NCI-H187 (cell line): ENCODE measurements at places on chromosomes 3 and 15.

- DNase-seq, result no peak
Measured at GRCh38 chr3:72338942-72339669, 509.1 kb downstream of the SHQ1 start.

- no peak for DNase-seq
Measured at GRCh38 chr15:81516012-81516411, 142.0 kb upstream of the TMC3 start.

DNA sequence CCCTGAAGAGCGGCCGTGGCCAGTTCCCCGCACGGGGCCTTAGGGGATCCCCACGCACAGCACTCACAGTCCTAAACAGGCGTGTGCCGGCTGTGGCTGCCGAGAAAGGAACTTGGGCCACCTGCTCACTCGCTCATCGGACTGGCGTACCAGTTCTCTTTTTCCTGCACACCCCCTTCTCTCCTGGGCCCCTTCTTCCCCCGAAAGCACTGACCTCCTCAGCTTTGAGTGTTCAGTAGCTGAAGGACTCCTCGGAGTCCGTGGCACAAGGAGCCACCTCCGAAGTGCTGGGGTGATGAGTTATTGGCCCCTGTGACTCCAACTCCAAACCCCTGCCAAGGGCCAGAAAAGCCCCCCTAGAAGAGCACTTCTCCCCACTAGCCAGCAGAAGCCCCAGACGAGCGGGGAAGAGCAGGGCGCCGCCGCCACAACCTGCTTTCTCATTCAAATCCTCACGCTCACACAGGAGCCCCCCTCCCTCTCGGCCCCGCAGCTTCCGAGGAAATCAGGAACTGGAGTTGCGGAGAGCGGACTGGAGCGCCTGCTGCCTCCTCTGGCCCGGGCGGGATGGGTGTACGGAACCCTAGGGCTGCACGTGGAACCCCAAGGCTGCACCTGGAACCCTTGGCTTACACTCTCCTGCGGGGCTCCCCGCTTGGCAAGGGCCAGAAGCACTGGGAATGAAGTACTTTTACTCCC is at the start of gene PLCH1:
Gene PLCH1, minus strand, starts transcription at position 446 of the 699 bp plus-strand sequence. CDS start 40,847 bp downstream, outside the sequence.
- DNase-seq, result peak; percentile 61

- DNase-seq, result no peak
Measured at GRCh38 chr15:87416591-87417257, 839.8 kb downstream of the NTRK3 start.

GRCh38 chr3:122031123-122031468 is 9.0 kb upstream of the ILDR1 start:
- DNase-seq, result no peak

GRCh38 chr3:32288819-32289218 is 50.3 kb downstream of the CMTM8 start:
- no peak for DNase-seq

GRCh38 chr15:94182883-94183282 is 48.5 kb upstream of the MCTP2 start:
- no peak for DNase-seq

GRCh38 chr3:12993517-12994356 is 79.5 kb downstream of the IQSEC1 start:
- no peak for DNase-seq

- DNase-seq, result no peak
Measured at GRCh38 chr3:126807795-126808194, 103.8 kb downstream of the CHCHD6 start.

- DNase-seq, result no peak
Measured at GRCh38 chr3:51585197-51585596, 46.7 kb downstream of the RAD54L2 start.

DNA sequence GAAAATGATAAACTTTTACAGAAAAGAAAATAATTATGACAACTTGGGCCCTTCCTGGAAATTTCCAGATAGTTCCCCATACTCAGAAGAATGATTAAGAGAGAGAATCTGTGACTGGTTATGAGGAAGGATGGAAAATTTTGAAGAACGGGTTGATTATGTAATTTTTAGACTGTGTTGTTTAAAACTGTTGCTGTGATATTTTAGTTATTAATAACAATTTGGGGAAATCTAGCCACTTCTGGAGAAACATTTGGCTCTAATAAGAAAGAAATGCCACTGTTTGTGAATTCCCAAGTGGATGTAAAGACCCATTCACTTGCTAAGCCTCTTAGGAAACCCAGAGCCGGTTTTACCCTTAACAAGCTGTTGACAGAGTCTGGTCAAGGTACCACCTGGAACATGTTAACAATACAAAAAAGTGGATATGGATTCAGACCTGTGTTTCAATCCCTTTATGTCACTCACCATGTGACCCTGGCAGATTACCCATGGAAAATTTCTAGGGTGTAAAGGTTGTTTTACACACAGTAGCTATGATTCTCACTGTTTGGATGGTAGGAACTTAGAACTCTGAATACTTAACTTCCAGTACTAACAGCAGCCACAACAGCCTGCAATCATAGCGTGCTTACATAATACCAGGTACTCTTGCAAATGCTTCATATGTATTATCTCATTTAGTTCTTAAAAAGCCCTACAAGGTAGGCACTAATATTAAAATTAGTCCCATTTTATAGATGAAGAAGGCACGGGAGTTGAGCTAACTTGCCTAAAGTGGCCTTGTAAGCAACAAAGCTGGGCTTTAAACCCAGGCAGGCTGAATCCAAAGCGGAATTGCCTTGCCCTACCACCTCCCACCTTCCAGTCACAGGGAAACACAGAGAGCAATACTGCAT is 32.0 kb downstream of the ZBTB38 start:
- no peak for DNase-seq

- DNase-seq, result no peak
Measured at GRCh38 chr15:83322061-83322460, 37.6 kb upstream of the BNC1 start.

GRCh38 chr3:98754483-98754882 is 8.7 kb upstream of the ST3GAL6 start:
- no peak for DNase-seq

- no peak for DNase-seq
Measured at GRCh38 chr15:41921167-41921566, 27.3 kb upstream of the SPTBN5 start.

DNA sequence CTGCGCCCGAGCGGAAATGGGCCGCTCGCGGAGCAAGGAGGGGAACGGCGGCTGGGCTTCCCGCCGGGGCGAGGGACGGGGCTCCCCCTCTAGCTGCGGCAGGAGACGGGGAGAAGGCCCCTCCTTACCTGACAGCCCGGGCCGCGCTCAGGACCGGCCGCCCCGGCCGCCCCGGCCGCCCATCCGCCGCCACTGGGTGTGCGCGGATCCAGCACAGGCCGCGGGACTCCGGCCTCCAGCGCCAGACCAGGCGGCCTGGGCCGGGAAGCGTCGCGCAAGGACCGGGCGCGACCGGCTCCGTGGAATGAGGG is 296 bp downstream of the TPRA1 start:
- no peak for DNase-seq

DNA sequence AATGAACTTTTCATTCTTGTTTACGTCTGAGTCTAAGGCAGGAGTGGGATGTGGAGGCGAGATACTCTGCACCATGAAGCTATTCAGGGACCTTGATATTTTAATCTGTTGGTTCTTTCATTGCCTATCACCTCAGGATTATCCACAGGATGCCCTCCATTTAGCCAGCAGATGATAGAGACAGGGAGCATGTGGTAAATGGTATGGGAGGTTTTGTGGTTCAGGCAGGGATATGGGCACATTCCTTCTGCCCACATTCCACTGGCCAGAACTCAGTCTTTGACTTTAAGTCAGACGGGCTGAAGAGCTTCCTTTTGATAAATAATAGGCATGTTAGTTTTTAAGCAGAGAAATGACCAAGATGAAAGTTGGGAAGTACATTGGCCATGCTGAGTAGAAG is 548.0 kb upstream of the CCDC54 start:
- DNase-seq, result no peak

GRCh38 chr3:170002231-170002630 is 35.6 kb upstream of the GPR160 start:
- no peak for DNase-seq

GRCh38 chr3:54047568-54047967 is 74.8 kb upstream of the CACNA2D3 start:
- DNase-seq, result no peak
